ENCODE measurements at places on chromosomes 12 and 14.

DNA sequence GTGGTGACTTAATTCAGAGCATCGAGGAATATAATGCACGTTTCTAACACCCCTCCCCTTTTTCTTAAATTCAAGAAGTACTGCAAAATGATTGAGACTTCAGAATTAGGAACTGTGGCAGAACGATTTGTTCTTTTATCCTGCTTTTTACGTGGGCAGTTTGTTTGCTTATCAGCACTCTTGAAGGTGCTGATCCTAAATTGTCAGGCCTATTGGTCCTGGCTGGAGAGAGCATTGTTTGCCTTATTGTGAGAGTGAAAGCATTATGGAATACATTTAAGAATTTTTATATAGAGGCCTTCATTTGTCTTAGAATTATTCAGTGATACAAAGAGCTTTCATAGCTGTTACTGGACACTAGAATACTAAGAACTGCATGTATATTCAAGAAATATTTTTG, 59.1 kb downstream of the TMTC2 start:
- DNase-seq = no peak

- peak; percentile 73 for DNase-seq
Observed at GRCh38 chr14:50000380-50001150, 107.7 kb downstream of the ARF6 start.

DNA sequence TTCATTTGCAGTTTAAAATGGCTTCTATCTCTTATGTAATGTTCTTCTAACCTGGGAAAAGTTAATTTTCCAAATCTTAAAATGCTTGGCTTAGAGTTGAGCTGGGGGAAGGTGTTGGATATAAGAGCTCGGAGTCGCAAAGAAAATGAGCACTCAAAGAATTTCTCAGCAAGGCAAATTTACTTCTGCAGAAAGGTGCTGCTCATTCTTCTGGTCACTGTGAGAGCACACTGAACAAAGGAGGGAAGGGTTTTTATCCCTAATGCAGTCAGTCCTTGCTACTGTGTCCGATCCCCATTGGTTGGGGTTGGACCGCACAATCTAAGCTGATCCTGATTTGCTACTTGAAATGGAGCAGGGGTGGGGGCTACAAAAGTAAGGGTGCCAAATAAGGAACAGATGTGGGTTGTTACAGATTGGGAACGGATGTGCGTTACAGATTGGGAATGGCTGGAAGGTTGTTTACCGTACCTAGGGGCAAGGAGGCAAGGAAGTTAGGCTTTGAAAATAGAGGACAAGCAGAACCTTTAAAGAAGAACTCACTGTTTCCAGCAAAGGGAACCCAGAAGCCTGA, 19.4 kb downstream of the TXNRD1 start:
- DNase-seq = no peak

GRCh38 chr14:90781876-90782275, 34.4 kb downstream of the TTC7B start:
- no peak for DNase-seq

DNA sequence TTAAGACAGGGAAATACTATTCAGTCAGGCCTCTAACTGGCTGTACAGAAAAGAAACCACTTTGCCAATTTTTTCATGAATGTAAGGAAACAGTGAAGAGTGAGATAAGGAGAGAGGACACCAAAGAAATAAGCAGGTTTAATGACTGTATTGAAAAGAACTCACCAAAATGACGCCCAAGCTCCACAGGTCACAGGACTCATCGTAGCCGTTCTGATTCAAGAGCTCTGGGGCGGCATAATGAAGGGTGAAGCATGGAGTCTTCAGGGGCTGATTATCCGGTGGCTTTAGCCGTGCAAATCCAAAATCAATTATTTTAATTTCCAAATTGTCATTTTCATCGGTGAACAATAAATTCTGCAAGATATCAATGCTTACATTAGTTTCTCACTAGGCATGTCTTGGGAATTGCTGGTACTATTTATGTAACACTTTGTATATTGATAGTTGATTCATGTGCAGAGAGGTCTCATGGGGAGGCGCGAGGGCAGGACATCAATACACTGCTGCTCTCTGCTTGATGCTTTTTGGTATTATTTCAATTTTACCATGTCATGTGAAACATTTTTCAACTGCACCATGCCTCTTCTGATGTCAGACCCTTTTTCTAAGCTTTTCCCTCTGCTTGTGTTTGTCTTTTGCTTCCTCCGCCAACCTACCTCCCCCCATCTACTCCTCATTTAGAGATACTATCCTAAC, 74.2 kb upstream of the TTC7B start:
- no peak for DNase-seq

- DNase-seq = no peak
Observed at GRCh38 chr12:82694970-82695369, 8.3 kb downstream of the TMTC2 start.

GRCh38 chr14:42421377-42422078, 814.9 kb downstream of the LRFN5 start:
- no peak for DNase-seq

DNA sequence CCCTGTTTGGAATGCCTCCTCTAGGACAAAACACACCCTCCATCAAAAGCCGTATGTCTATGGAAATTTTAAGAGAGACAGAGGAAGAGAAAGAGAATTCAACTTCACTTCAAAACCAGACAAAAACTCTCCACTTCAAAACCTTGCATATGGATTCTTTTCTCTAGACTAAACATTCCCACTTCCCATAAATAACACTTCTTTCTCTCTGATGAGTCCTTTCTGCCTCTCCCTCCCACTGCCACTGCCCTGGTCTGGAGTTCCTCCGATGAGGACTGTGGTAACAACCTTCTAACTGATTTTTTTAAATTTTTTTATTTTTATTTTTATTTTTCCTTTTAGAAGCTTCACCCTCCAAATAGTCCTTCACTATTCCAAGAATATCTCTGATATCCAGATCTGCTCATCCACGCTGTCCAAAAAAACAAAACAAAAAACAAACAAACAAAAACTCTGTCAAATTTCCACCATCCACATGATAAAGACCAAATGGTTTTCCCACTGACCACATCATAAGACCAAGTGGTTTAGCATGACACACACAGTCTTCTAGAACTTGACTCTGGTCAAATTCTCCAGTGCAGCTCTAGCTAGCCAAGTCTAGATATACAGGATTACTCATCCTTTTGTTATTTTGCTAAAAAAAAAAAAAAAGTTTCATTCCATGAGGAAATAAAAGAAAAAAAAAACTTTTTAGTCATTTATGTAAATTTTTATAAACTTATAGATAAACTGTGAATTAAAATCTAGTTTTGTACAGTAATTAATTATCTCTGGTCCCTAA, 256.0 kb downstream of the PPFIA2 start:
- no peak for DNase-seq

- DNase-seq = no peak
Observed at GRCh38 chr14:80955416-80955941, at the start of gene TSHR. TSHR (plus strand) TSS chr14:80955621; CDS start chr14:80955681, 60 bp downstream.

GRCh38 chr14:87196436-87196835, 796.5 kb downstream of the GALC start:
- no peak for DNase-seq

GRCh38 chr14:77714926-77715325, 7.0 kb downstream of the SLIRP start:
- DNase-seq = no peak

DNA sequence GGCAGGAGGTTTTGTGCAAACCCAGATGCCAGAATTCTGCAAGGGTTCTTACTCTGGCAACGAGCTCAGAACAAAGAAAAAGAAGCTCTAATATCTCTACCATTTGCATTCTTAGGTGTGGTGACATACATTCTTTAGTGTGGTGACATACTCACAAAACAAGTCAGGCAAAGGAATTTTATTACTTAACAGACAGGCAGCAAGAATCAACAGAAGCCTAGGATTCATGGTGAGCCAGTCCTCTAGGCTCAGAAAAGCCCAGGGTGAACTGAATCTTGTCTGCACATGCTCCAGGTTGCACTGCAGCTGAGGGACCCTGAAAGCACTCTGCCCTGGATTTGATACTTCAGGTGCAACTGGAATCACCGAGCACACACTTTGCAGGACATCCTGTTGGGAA, 122.4 kb upstream of the PTPRQ start:
- DNase-seq = no peak

DNA sequence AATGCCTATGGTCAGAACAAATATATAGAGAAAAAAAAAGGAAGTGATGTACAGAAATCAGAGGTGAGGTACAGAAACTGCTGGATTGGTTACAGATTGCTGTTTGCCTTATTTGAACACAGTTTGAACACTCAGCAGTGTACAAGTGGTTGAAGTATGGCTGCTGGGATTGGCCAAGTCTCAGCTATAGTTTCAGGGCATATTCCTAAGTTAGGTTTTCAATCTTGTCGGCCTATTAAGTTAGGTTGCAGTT, 146.4 kb downstream of the LLPH start:
- no peak for DNase-seq

- DNase-seq = no peak
Observed at GRCh38 chr12:58491306-58491705, 429.0 kb downstream of the LRIG3 start.

GRCh38 chr12:120139958-120140357, 23.4 kb upstream of the RAB35 start:
- no peak for DNase-seq

DNA sequence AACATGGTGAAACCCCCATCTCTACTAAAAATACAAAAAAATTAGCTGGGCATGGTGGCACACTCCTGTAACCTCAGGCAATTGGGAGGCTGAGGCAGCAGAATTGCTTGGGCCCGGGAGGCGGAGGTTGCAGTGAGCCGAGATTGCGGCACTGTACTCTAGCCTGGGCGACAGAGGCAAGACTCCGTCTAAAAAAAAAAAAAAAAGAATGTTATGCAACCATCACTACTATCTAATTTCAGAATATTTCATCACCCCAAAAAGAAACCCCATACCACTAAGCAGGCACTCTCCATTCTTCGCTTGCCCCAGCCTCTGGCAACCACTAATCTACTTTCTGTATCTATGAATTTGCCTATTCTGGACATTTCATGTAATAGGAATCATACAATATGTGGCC, 68.8 kb upstream of the AMN start:
- DNase-seq = no peak

- DNase-seq = no peak
Observed at GRCh38 chr12:124682425-124683151, 115.2 kb upstream of the NCOR2 start.

GRCh38 chr12:15404485-15404884, 82.2 kb downstream of the PTPRO start:
- DNase-seq = no peak

- DNase-seq = no peak
Observed at GRCh38 chr14:71399057-71399487, 491.8 kb downstream of the PCNX1 start.

- no peak for DNase-seq
Observed at GRCh38 chr12:102061096-102061559, 663 bp downstream of the WASHC3 start.

DNA sequence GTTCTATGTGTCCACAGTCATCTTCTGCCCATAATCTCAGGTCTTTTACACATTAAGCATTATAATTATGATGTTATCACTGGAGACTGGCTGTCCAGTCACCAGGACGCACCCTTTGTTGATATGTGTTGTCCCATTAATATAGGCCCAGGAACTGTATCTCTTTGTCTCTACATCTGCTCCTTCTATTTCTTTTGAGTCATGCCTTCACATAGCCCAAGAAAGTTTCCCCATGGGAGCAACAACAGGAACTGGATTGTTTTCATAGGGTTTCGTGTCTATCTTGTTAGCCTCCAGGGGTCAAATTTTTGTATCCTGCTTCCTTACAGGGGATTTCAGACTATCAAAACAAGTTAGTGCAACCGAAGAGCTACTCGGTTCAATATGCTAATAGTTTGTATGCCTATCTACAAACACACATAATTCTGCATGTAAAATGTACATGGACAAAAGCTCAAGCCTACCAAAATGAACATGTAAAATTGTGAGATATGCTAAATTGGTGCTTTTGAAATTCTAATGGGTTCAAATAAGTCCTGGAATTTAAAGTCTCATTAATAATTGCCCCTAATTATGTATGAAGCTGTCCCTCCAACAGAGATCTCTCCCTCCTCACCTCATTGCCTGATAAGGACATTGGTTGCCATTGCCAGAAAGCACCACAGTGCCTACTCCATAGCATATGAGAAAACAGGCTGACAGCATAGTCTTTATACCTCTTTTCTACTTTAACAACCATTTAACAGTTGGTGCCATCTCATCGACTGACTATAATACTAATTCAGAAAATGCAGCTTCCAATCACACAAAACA, 99.8 kb upstream of the DIO2 start:
- no peak for DNase-seq

DNA sequence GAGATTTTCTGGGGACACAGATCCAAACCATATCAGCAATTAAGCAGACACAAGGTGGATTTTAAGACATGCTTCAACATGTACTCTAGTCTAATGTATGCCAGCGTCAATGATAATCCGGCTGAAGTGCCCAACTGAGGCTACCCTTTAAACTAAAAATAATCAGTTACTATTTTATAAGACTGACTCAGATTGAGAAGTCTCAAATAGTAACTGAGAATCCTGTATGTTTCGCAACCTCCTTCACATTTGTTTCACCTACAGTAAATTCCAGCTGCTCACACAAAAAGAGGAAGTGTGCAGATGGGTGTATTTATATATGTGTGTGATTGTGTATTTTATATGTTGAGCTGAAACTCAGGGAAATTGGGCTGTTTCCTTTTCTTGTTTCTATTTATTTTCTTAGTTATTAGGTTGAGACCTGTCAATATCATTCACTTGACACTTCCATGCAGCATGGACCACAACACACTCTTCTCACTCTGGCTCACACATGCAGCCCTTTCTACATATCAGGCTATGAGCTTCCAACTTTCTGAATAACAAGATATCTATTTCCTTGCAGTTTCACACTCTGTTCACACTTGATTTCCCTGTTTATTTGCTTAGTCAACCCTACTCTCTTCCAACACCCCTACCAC, 1224.9 kb upstream of the TMEM132C start:
- DNase-seq = no peak

- no peak for DNase-seq
Observed at GRCh38 chr12:88472775-88473174, 107.5 kb downstream of the KITLG start.

DNA sequence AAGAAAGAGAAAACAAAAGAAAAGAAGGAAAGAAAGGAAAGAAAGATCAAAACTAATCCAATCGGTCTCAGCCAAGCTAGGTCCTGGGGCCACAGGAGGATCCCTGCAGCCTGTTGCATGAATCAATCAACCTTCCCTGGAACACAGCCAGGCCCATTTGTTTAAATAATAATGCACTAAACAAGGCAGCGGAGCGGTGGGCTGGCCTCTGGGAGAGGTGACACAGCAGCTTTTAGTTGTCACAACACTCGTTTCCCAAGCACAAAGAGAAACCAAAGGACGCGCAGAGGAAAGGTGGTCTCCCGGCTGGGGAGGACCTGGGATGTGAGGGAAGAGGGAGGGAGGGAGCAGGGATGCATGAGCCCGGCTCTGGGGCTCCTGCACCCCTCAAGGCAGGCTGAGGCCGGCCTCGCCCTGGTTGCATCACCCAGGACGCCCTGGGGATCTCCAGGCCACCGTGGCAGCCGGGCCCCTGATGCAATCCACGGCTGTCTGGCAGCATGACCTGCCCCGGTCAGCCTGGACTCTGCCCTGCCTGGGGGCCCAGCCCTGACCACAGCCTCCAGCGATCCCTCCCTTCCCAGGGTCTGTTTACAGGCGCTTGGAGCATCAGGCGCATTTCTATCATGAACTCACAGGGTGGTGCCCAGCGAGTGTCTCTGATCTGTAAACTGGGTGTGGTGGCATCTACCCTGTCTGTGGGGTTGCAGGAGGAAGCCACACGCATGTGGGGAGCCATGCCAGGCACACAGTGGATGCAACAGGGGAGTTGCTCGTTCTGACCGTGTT, 32.5 kb downstream of the MMP17 start:
- no peak for DNase-seq

All from activated T-cell treated with anti-CD3 and anti-CD28 coated beads for 24 hours (primary cell).